NCI-H2107 (cell line): ENCODE measurements at places on chromosomes 7 and 10.

DNA sequence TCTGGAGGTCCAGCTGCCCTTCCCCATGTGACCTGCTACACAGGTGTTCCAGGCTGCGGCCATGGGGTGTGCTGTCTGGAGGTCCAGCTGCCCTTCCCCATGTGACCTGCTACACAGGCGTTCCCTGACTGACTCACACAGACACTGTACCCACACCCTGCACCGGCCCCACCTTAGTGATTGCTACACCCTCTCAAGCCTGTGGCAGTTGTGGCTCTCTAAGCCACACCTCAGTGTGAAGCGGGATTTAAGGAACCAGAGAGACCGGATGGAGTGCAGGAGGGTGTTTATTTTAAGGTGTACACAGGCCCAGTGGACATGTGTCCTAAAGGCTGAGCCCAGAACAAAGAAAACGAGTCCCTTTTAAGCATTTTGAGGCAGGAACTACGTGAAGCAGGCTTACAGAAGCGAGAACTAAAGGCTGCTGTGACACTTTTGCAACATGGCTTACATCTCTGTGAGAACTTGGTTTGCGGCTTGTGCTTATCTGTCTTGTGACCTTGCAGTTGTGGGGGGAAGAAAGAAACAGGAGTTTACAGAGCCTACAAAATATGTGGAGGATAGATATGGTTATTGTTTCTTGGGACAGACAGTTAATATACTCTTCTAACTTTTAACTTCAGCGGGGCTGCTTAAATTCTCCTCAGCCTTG, 326.4 kb downstream of the PAXIP1 start:
- DNase-seq = no peak

DNA sequence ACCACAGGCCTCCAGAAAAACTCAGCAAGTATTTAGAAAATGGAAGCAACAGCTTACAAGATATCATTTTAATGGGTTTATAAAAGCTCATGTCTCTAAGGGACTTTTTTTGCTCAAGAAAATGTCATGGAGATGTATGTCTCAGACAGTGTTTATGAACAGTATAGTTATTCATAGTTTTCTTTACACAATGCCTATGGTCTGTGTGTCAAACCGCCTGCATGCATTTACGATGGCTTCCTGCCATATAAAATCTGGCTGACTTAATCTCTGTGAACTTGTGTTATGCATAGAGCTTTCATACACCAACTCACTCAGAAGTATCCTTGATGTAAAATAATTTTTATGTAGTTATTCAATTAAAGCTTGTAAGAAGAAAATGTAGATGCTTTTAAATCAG, 1314.2 kb upstream of the LRRTM3 start:
- no peak for DNase-seq

DNA sequence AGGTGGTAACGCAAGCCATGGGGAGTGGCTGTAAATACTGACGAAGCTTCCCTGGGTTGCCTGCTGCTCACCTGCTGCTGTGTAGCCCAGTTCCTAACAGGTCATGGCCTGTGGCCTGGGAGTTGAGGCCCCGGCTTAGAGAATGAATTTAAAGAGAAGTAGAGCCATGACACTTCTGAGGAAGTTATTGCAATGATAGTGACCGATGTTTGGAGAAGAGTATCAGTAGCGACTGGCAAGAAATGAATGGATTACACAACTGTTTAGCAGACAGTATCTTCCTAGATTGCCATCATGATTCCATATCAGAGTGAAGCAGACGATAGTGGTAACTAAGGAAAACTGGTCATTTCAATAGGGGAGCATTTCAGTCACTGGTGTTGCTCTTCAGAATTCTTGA, 249.6 kb downstream of the PLXDC2 start:
- no peak for DNase-seq

GRCh38 chr10:68955355-68955831, 577 bp upstream of the DDX21 start:
- peak; percentile 13 for DNase-seq
